ENCODE measurements at places on chromosomes 5 and 9. TPM values are rescaled to one million over a fixed set of nuclear protein-coding genes. Genes with fewer than 3 reads are reported as not detected.
A peak's percentile ranks its signal among the peaks of the same experiment; 100 is the strongest.

- H3K4me1 ChIP-seq: no peaks in the 10 kb centered on the region
- DNase-seq: no peak
- H3K36me3 ChIP-seq: no peaks in the 10 kb centered on the region
- H3K27ac ChIP-seq: no peak overlapping the region
- no peak overlapping the region for H3K4me3 ChIP-seq
Measured at GRCh38 chr5:85143138-85143537, 758.5 kb upstream of the EDIL3 start.

DNA sequence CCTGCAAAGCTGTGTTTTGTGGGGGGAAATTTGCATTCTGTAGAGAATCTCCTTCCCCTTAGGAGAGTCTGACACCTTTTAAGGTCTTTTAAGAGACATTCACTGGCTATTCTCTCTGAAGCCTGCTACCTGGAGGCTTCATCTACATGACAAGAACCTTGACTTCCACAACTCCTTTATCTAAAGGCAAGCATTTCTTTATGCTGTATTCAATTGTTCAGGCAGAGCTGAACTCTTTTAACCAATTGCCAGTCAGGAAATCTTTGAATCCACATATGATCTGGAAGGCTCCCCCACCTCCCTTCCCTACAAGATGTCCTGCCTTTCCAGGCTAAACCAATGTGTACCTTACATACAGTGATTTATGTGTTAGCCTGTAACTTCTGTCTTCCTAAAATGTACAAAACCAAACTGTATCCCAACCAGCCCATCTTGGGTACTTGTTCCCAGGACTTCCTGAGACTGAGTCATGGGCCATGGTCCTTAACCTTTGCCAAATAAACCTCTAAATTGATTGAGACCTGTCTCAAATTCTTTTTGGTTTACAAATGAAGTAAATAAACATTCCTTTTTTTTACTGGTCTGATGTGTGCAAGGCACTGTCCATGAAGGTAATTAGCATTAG lies 9.9 kb downstream of the C9orf85 start:
- no peak overlapping the region for H3K4me3 ChIP-seq
- no peaks in the 10 kb centered on the region for H3K36me3 ChIP-seq
- no peaks in the 10 kb centered on the region for H3K4me1 ChIP-seq
- H3K27ac ChIP-seq: no peak overlapping the region
- no peaks in the 10 kb centered on the region for H3K27me3 ChIP-seq

- no peak for DNase-seq
- no peaks in the 10 kb centered on the region for H3K4me1 ChIP-seq
- H3K36me3 ChIP-seq: no peaks in the 10 kb centered on the region
- H3K27me3 ChIP-seq: peaks cover 20% of the 10 kb centered on the region
- H3K4me3 ChIP-seq: no peak overlapping the region
Measured at GRCh38 chr5:2536632-2537377, 214.7 kb downstream of the IRX2 start.

DNA sequence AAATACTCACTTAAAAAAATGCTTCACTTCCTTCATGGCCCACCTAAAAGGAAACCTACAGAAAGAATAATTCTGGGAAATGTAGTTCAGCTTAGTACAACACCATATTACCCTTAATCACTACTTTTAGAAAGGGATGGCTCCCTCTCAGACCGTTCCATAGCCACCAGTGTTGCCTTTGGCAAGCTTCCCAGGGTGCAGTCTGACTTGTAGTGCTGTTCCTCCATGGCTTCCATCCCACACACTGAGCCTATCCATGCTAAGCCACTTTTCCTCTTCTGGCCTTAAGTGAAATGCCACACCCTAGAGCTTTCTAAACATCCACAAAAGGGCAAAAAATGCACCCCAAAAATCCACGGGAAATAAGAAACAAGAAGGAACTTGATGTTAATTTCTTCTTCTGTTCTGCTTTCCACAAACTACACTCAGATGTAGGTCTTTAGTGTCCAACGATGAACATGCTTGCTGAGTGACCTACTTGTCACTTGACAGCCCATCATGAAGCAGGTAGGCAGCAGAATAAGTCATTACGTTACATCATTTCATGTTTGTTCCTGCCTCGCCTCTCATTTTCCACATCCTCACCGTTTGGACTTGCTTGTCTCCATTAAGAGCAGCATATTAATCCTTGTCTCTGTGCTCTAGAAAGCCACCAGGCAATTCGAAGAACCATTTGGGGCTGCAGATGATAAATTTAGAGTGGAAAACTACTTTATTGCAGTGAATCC lies 391.1 kb upstream of the GRAMD2B start:
- no peaks in the 10 kb centered on the region for H3K27me3 ChIP-seq
- H3K27ac ChIP-seq: no peak overlapping the region
- H3K4me1 ChIP-seq: no peaks in the 10 kb centered on the region
- H3K4me3 ChIP-seq: no peak overlapping the region

GRCh38 chr9:108383796-108384195 lies 472.0 kb downstream of the ACTL7B start:
- no peaks in the 10 kb centered on the region for H3K4me1 ChIP-seq
- no peak for DNase-seq

GRCh38 chr9:38003946-38004808 lies 64.8 kb downstream of the SHB start:
- DNase-seq: no peak
- H3K4me3 ChIP-seq: no peak overlapping the region
- H3K4me1 ChIP-seq: peaks cover 14% of the 10 kb centered on the region

DNA sequence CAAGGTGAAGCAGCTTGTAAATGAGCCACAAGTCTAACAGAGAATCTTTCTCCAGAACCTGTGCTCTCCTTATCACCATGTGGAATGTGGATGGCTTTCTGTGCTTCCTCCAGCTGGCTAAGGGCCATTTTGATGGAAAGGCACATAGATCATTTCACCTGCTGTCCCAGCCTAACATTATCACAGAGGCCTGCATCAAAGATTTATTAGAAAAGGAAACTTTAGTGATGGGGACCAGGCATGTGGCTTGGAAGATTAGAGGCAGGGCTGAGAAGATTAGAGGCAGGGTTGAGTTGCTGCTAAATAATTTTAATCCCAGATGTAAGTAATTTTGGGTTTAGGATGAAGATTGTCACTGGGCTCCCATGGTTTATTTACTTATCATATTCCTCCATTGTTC lies 6.3 kb downstream of the SPEF2 start:
- no peaks in the 10 kb centered on the region for H3K36me3 ChIP-seq
- no peaks in the 10 kb centered on the region for H3K4me1 ChIP-seq

GRCh38 chr9:115035841-115036612 lies 81.9 kb downstream of the TNC start:
- no peaks in the 10 kb centered on the region for H3K36me3 ChIP-seq
- DNase-seq: no peak
- peaks cover 9% of the 10 kb centered on the region for H3K4me1 ChIP-seq
- no peak overlapping the region for H3K4me3 ChIP-seq
- no peaks in the 10 kb centered on the region for H3K27me3 ChIP-seq

GRCh38 chr5:143182901-143183820 lies 220.3 kb downstream of the NR3C1 start:
- no peaks in the 10 kb centered on the region for H3K4me1 ChIP-seq
- peak; percentile 43 for DNase-seq
- H3K36me3 ChIP-seq: no peaks in the 10 kb centered on the region
- no peaks in the 10 kb centered on the region for H3K27me3 ChIP-seq
- peak overlapping the region; percentile 3 for H3K27ac ChIP-seq
- no peak overlapping the region for H3K4me3 ChIP-seq

- peaks cover 72% of the 10 kb centered on the region for H3K36me3 ChIP-seq
- peaks cover 24% of the 10 kb centered on the region for H3K4me1 ChIP-seq
- no peak overlapping the region for H3K4me3 ChIP-seq
- no peaks in the 10 kb centered on the region for H3K27me3 ChIP-seq
Measured at GRCh38 chr9:89360465-89360864, 42.2 kb downstream of the SECISBP2 start.

- DNase-seq: no peak
- H3K27me3 ChIP-seq: no peaks in the 10 kb centered on the region
- H3K36me3 ChIP-seq: no peaks in the 10 kb centered on the region
- H3K4me3 ChIP-seq: no peak overlapping the region
Measured at GRCh38 chr9:99133145-99133544, 28.2 kb downstream of the TGFBR1 start.

GRCh38 chr5:138946241-138946623 lies 71.1 kb upstream of the LRRTM2 start:
- no peaks in the 10 kb centered on the region for H3K36me3 ChIP-seq
- no peak for DNase-seq
- H3K4me3 ChIP-seq: no peak overlapping the region

BRINP1 gene
- 0.25 TPM for total RNA-seq

PCDHGB1 gene
- total RNA-seq: 8.0 TPM

MEGF10 gene
- 0.42 TPM for total RNA-seq

ENTPD8 gene
- not detected for total RNA-seq

GAPT gene
- total RNA-seq: 0.08 TPM

IFNA21 gene
- not detected for total RNA-seq

Measured in heart right ventricle (tissue), 16 donors.